Hippocampal formation (tissue), 2 donors: ENCODE measurements at places on chromosomes 6 and 20.
A peak's percentile ranks its signal among the peaks of the same experiment; 100 is the strongest.

GRCh38 chr6:154414021-154414813, 57.6 kb upstream of the IPCEF1 start:
- DNase-seq = no peak

GRCh38 chr6:44976677-44977641, 351.2 kb upstream of the RUNX2 start:
- DNase-seq = no peak

GRCh38 chr6:19749722-19750121, 87.4 kb upstream of the ID4 start:
- no peak for DNase-seq

GRCh38 chr6:87772597-87773530, 70.8 kb upstream of the AKIRIN2 start:
- no peak for DNase-seq

DNA sequence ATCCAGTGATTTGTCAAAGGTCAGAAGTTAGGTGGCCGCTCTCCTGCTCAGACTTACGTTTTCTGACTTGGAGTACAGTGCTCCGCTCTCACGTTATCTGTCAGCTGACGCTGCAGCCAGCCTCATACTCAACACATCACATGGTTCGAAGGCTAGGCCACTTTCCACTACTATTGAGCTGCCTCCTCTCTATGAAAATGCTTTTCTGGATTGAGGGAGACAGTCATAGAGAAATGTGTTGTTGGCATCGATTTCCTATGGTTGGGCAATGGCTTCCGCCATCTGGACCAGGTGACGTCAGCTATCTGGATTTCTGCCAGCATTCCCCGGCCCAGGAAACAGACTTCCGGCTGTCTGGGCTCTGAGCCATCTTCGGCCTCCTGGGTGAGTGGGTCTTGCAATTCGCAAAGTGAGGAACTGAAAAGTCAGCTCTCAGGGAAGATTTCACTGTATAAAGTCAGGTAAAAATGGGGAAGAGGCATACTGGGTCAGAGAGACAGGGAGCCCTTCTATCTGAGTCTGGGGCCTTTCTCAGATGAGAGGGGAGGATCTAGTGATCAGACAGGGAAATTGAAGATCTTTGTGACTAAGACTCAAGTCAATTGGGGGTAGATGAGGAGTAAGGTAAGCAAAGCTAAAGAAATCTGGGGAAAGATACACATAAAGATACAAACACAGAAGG, 37.5 kb upstream of the IER3 start:
- DNase-seq = peak; percentile 84

DNA sequence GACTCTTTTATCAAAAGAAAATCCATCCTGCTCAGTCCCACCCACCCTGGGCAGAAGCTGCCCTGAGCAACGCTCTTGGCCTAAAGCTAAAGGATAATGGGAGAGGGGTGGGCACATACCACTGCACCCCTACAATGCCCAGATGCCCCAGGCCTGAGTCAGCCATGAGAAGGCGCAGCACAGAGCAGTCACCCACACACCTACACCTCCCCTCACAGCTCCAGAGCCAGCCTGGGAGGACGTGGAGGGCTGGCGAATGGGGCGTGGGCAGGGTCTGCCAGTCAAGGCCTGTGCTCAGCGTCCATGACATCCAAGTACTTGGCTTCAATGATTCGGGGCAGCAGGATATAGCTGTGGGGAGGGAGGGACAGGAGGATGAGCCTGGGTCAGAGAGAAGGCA, 11.5 kb downstream of the SLC4A11 start:
- DNase-seq = no peak

GRCh38 chr6:19035461-19036195, 648.5 kb downstream of the RNF144B start:
- DNase-seq = no peak

GRCh38 chr20:10219993-10220750, 1.5 kb downstream of the SNAP25 start:
- DNase-seq = no peak

DNA sequence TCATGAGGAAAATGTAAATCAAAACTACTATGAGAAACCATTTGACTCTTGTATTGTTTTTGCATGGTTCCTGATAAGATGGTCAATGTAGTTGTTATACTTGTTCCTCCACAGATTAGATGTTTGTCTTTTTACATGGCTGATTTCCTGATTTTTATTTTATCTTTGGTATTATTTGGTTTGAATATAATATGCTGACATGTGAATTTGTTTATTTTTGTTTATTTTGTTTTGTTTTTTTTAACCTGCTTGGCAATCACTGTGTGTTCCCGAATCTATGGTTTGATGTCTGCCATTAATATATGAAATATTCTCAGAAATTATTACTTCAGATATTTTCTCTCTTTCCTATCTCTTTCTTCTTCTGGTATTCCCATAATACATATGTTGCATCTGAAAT, 899.5 kb upstream of the ADGRB3 start:
- no peak for DNase-seq

GRCh38 chr6:96943555-96944215, 19.2 kb downstream of the KLHL32 start:
- DNase-seq = no peak

DNA sequence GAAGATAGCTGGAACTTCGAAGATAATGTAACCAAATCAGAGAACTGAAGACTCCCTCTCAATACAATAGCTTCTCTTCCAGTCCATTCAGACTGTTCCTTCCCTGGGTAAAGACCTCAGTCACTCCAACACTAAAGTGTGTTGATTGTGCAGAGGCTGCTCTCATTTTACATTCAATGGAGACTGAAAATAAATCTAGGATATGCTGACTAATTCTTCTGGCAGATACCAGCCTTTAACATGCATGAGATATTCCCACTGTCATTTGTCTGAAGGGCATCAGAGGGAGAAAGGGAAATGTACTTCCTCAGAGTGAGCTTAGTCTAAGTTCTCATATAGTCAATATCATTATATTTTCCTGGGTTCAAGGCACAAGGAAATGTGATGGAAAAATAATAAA, 166.4 kb upstream of the IRAK1BP1 start:
- no peak for DNase-seq

- DNase-seq = no peak
Observed at GRCh38 chr6:117237561-117237960, 27.8 kb upstream of the VGLL2 start.

DNA sequence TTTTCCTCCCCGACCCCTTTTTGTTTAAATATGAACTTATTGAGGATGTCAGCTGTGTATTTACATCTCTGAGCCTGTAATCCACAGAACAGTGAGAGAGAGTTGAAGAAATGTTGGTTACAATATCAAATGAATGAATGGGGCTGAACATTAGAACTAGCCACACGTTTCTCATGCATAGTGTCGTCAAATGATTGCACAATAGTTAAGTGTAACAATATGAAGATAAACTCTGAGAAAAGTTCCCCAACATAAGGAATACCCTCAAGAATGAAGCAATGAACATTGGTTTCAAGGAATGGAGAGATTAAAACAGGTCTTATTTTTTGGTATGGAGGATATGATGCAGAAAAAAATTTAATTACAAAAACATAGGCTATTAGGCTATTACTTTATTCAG, 100.5 kb upstream of the DTNBP1 start:
- DNase-seq = no peak

DNA sequence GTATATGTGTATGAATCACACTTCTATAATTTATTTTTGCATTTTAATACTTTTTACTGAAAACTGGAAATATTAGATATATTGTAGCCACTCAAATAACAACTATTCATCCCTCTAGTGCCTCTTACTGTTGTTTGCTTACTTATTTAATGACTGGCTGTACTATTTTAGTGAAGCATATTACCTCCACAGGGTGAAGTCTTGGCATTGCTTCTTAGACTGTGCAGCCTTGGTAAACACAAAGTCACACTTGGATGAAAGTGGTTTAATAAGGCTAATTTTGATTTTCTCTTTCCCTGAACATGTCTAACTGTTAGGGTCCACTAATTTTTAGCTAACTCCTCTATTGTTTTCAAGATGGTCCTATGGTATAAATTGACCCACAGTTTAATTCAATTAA, 1043.2 kb upstream of the ADGRB3 start:
- DNase-seq = no peak

- DNase-seq = no peak
Observed at GRCh38 chr6:102670735-102671134, 1277.2 kb downstream of the GRIK2 start.

GRCh38 chr6:143695130-143695968, 17.6 kb downstream of the PHACTR2 start:
- no peak for DNase-seq

DNA sequence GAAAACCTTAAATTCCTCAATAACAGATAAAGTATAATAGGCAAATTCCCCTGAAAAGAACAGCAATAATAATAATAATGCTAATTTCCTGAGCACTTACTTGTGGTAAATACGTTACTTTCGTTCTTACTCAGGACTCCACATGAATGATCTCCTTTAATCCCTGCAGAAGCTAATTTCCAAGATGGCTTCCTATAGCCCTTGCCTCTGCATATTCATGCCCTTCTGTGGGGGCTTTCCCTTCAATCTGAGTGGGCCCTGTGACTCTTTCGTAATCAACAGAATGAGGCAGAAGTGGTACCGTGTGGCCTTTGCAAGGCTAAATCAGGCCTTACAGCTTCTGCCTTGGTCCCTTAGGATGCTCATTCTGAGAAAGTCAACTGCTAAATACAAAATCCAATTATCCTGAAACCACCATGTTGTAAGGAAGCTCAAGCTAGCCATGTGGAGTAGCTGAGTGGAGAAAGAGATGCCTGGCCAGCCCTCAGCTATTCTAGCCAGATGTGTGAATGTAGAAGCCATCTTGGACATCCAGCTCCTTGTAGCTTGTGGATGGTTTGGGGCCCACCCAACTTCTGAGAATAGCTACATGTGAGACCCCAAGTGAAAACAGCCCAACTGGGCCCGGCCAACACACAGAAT, 50.5 kb downstream of the MCUR1 start:
- no peak for DNase-seq

- peak; percentile 41 for DNase-seq
Observed at GRCh38 chr20:63577317-63577894, 3.4 kb upstream of the HELZ2 start.

DNA sequence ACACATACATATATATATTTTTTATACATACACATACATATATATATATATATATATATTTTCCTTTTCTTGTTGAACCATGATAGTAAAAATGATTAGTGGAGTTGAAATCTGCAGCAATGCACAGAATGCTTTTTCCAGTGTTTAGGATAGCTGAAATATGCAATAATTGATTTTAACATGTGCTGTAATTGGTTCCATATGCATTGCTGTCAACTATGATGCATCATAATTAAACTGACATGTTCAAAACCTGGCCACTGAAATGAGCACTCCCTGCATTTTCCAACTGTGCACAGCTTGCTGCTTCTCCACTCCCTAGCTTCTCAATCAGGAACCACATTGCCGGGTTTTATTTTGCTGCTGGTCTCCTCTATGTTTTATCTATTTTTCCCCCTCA, 358.3 kb downstream of the PAX1 start:
- DNase-seq = no peak

- no peak for DNase-seq
Observed at GRCh38 chr6:117538615-117539014, 56.1 kb downstream of the DCBLD1 start.

- DNase-seq = no peak
Observed at GRCh38 chr6:134372603-134373281, 54.8 kb upstream of the SGK1 start.

DNA sequence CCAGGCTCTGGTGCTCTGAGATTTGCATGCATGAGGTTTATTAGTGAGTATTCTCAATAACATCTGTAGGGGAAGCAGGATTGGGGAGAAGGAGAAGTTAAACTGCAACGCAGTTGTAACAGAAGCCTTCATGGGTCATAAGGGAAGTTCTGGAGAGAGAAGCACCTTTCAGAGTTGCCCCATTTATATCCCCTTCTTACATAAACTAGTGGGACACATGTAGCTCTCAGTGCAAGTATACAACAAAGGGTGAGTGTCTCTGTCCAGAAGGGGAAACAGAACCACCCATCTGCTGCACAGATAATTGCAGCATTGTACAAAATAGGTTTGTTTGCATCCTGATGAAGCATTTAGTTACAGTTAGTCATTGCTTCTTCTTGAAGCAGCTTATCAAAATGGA, 4.3 kb upstream of the ADGB start:
- DNase-seq = peak; percentile 19

- DNase-seq = no peak
Observed at GRCh38 chr6:83592770-83593394, 80.5 kb downstream of the PRSS35 start.

DNA sequence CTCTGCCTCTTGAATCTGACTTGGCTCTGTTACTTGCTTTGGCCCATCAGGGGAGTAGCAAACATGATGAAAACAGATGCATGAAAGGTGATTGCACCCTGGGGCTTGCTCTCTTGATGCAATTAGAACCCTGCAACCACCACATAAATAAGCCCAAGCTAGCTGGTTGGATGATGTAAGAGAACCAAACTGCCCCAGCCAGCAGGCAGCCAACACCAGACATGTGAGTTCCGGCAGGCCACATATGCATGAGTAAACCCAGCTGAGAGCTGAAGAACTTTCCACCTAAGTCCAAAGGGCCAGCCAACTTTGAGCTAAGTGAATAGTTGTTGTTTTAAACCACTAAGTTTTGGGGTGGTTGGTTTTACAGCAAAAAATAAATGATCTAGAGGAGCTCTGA, 268.4 kb downstream of the FARS2 start:
- DNase-seq = no peak

DNA sequence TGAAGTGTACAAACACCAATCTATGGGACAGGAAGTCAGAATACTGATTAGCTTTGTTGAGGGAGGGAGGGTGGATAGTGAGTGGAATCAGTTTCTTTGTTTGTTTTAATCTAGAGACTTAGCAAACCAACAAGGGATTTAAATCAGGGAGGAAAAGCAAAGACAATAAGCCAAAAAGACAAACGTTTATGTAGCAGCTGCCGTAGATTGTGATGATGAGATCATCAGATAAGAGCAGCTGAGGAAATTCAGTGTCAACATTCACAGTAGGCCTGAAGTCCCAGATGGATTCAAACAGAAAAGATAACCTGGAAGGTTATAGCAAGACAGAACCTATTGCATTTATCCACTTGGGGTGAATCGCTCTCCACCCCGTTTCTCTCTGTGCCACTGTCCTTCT, 104.9 kb upstream of the SYNDIG1 start:
- DNase-seq = no peak

- no peak for DNase-seq
Observed at GRCh38 chr20:12763406-12763805, 245.4 kb upstream of the SPTLC3 start.

DNA sequence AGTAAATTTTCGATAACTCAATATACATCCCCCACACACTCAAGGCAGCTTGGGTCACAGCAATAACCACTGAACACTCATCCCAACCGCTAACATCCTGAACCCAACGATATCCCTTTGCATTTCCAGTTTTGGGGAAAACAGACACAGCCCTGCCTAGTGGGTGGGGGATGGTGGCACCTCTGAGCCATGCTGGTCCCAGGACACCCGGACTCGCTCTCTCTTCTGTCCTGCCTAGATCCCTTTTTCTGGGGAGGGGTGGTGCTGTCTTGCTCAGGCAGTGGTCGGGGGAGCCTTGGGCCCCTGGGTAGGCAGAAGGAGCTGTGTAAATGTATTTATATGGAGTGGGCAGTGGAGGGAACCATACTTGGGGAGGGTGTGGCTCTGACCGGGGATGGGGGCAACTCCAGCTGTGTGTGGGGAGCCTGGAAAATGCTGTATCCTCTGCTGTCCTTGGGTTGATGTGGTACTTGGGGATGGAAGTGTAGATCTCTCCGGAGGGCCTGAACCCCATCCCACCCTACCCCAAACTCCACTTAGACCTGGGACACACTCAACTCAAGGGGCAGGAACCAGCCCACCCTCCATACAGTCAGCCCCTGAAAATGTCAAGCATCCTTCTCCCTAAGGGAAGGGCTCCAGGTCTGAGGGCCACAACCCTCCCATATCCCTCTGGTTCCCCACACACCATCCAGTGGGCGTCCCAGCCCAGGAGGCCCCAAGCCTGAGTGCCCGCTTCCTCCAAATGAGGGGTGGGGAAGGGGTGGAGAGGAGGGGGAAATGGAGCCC, 23.7 kb upstream of the SLC22A7 start:
- no peak for DNase-seq
